IMR-90 (cell line): ENCODE measurements at places on chromosomes 11 and 22. TPM values are rescaled to one million over a fixed set of nuclear protein-coding genes. Genes with fewer than 3 reads are reported as not detected.

SLC22A6 gene
- not detected in 2 replicates for total RNA-seq

FANCF gene
- 5.6 and 7.5 TPM in 2 replicates for total RNA-seq

SCO2 gene
- total RNA-seq, result 1.3 and 1.7 TPM in 2 replicates

CHST1 gene
- total RNA-seq, result not detected in 2 replicates

CCDC87 gene
- total RNA-seq, result under 0.01 and 0.18 TPM in 2 replicates

ACR gene
- not detected in 2 replicates for total RNA-seq

TSSK2 gene
- not detected in 2 replicates for total RNA-seq

PLAAT5 gene
- total RNA-seq, result not detected in 2 replicates

RAPSN gene
- not detected in 2 replicates for total RNA-seq

HBB gene
- total RNA-seq, result not detected in 2 replicates

JHY gene
- 0.54 and 0.56 TPM in 2 replicates for total RNA-seq

TTLL12 gene
- total RNA-seq, result 26.7 and 30.1 TPM in 2 replicates
